Inflammatory macrophage (primary cell): ENCODE measurements at places on chromosomes 6 and 20.
A peak's percentile ranks its signal among the peaks of the same experiment; 100 is the strongest.

- no peak for DNase-seq
These were observed 17.7 kb downstream of the POM121L2 start for GRCh38 chr6:27294409-27294808.

DNA sequence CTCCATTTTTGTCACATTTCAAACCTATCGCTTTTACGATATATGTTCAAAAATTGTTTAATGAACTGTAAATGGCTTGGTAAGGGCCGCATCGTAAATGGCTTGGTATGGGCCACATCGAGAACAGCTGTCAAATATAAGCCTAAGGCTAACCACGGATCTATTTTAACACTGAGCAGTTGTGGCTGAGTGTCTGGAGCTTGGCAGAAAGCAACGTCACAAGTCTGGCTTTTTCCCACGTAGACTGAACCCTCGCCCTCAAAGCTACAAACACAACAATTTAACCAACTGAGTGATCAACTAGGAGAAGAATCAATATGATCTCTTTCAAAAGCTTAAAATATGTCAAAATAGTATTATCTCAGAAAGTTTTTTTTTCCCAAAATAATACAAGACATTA lies 71.4 kb upstream of the PRSS16 start:
- no peak for DNase-seq

DNA sequence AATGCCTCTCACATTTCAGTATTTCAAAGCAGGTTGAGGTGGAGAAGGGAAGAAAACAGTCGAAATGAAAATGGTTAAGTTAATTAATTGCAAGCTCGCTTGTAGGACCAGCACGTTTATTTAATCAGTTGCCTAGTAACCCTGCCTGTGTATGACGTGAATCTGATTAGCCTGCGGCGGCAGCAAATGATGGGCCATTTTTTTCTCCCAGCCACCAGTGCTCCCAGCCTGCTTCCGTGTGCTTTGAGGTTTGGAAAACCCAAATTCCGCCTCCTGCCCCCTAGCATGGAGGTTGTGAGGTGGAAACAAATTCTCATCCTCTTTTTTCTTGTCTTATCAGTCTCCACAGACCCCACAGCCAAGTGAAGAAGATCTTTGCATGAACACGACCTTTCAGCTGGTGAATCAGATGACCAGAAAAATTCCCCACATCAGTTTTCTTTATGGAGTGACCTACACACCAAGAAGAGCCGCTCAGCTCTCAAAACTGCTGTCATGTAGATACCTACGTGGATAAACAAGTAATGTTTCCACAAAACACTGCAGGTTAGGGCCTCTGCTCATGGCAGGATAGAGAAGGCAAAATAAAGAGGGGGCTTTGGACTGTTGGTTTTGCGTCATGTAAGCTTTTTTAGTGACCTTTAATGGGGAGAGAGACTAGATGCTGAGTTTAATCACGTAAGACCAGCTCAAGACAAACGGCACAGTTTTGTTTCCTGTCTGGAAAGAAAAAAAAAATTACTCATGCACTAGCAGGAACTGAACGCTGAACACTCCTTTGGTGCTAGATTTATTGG lies 572.9 kb upstream of the NOX3 start:
- DNase-seq: no peak

DNA sequence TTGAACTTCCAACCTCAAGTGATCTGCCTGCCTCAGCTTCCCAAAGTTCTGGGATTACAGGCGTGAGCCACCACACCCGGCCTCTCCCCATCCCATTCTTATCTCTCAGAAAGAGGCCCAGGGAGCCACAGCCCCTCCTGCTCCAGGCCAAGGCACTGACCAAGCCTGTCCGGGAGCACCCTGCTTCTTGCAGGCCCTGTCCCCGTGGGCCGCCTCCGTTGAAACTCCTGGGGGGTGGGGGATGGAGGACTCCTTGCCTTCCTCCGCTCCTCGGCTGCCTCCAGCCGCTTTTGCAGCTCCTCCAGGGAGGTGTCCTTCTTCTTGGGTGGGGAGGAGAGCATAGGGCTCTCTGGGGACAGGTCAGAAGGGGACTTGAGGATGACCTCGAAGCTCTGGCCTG lies 9.7 kb downstream of the STMN3 start:
- no peak for DNase-seq

DNA sequence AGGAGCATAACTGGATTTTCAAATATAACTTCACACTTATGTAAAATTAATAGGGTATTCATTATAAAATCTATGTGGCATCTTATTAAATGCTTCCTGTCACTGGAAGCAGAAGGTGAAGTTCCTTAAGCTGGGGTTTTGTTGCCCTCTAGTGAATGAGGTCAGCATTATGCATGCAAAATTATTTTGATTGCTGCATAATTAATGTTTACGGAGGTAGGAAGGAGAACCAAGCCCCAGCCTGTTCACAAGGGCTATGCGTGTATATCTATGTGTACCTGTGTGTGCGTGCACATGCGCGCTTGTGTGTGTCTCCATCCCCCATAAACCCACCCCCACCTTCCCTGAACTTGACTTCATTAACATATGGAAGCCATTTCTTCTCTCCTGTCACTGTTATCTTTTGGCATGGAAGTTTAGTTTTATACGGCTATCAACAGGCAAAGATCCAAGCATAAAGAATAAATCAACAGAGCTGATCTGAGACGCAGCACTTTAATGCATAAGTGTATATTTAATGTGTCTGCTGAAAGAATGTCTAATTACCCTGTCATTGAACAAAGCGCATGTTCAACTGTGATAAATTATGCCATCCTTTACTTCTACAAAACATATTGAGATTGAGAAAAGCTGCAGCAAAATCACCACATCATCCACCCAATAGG lies 90.2 kb upstream of the CDH4 start:
- DNase-seq: no peak

GRCh38 chr6:157688275-157688959 lies 134.6 kb upstream of the SNX9 start:
- DNase-seq: no peak

DNA sequence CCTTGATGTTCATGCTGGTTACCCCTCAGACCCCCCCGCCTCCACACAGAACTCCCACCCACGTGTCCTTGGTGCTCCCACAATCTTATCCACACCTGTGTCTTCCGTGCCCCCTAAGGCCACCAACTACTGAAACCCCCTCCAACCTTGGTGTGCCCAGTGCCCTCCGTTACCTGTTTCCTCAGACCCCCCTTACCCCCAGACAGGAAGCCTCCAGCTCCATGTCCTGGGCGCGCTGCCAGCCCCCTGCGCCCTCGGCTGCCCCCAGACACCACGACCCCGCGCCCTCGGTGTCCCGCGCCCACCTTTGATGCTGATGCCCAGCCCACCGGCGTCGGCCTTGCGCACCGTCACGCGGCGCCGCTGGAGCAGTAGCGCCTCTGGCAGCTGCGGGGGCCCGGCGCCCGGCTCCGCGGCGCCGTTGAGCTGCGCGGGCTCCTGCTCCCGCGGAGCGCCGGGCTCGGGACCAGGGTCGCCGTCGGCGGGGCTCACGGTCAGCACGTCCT lies 504 bp downstream of the SNTA1 start:
- DNase-seq: no peak

GRCh38 chr20:63048516-63049190 lies 41.9 kb upstream of the BHLHE23 start:
- DNase-seq: no peak

DNA sequence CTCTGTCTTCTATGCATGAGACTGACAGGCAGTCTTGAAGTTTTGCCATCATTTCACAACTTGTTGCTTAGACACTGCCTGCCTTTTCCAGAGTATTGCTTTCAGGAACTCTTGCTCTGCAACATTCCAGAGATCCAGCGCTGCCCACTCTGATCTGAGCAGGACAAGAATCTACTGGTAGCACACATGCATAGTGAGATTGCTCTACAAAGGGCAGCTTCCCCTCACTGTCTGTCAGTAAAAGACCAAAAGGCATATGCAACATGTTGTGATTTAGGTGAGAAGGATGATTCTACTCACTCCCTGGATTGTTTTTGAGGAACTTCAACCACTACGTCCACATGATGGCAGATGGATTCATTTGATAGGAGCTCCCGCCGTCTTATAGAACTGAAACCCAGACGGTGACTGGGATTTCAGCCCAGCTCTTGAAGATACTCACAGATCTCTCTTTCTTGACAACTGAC lies 259.1 kb downstream of the ARID1B start:
- peak; percentile 50 for DNase-seq

GRCh38 chr20:61976644-61977418 lies 88.8 kb downstream of the TAF4 start:
- DNase-seq: no peak

DNA sequence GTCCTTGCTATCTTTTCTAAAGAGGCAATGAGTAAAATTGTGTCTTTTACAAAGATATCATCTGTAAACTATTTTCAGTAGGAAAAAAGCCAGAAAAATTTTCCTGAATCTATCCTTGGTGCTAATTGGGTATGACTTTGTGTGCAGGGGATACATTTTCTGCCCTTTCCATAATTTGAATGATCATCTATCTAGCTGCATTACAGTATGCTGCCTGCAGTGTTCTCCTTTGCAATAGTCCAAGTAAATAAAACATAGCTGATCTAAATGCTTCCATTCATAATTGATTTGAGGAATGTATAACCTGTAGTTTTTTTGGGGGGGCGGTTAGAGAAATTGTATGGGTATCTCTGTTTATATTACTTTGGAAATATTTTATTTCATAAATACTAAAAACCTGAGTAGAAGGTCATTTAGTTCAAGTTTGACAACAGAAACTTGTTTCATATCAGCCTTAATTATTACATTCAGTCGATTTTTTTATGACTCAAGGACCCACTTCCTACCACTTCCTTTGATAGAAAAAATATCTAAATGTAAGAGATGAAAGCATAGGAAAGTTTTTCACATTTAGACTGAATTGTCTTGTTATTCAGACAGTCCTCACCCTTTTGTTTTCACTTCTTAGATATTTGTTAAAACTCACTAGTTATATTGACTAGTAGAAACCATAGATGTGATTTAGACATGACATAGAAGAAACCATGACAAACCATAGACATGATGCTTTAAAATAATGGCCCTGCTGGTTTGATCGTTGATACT lies 75.3 kb downstream of the AIG1 start:
- no peak for DNase-seq

DNA sequence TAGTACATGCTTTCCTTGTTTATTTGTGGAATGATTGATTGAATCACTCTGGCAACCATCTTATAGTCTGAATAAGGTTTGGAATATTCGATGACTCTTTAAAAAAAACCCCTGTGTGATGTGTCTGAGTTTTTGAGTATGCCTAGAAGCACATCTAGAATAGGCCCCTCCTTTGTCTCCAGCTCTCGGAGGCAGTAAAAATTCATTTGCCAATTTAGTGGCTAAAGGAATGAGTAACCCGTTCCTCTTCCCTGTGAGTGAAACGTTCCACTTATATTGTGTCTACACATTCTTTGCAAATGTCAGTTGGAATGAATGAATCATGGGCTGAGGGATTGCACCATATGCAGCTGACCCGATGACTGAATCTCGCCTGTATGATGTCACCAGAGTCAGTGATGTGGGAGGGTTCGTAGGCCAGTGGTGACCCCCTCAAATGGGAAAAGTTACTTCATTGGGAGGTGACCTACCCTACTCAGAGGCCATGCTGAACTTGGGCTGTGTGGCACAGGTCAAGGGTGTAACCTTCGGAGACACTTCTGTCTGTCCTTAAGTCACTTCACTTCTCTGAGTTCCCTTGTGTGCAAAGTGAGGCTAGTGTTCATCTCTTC lies 21.6 kb downstream of the MOCS3 start:
- peak; percentile 97 for DNase-seq

GRCh38 chr6:45537539-45537938 lies 159.8 kb upstream of the SUPT3H start:
- DNase-seq: no peak

GRCh38 chr20:34871966-34872621 lies 562 bp downstream of the GGT7 start:
- no peak for DNase-seq

DNA sequence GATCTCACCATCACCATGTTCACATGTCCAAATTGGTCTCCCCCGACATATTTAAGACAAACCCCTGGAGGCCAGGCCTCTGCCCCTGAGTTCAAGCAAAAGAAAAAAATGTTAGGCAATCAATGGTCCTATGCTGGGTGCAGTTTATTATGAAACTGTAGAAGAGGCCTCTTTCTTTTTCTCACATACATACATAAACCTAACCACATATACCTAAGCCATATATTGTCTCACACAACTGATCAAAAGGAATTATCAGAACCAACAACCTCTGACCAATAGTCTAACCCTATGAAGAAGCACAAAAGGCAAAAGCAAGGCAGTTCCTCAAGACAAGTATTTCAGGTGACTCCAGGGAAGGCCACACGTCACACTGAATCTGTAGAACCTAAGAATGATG lies 49.9 kb downstream of the ILRUN start:
- no peak for DNase-seq

DNA sequence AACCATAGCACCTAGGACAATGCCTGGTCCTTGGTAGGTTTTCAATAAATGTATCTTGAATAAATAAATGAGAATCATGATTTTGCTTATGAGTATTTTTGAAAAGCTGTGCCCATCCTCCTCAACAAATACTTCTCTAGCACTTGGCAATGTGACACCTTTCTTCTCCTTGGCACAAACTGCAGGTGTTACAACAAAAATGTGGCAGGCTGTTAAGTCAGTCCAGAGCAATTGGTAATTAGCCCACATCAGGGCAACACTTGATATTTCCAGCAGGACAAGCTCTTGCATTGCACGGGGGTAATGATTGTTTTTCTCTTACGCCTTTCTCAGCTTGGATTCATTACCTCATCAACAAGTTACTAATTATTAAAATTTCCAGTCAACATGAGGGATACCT lies 31.6 kb upstream of the SNX9 start:
- no peak for DNase-seq

DNA sequence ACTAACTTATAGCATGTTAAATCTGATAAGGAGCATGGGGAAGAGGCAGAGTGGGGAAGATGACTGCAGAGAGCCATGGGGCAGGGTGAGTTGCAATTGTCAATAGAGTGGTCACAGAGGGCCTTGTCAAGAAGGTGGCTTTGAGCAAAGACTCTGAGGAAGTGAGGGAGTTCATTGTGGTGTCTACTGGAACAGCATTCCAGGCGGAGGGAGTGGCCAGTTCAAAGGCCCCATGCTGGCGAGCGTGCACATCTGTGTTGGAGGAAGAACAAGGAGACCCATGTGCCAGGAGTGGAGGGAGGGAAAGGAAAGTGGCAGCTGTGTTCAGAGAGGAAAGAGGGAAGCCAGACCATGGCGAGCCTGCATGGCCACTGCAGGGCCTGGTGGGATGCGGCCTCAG lies 15.8 kb upstream of the GPR6 start:
- DNase-seq: no peak

DNA sequence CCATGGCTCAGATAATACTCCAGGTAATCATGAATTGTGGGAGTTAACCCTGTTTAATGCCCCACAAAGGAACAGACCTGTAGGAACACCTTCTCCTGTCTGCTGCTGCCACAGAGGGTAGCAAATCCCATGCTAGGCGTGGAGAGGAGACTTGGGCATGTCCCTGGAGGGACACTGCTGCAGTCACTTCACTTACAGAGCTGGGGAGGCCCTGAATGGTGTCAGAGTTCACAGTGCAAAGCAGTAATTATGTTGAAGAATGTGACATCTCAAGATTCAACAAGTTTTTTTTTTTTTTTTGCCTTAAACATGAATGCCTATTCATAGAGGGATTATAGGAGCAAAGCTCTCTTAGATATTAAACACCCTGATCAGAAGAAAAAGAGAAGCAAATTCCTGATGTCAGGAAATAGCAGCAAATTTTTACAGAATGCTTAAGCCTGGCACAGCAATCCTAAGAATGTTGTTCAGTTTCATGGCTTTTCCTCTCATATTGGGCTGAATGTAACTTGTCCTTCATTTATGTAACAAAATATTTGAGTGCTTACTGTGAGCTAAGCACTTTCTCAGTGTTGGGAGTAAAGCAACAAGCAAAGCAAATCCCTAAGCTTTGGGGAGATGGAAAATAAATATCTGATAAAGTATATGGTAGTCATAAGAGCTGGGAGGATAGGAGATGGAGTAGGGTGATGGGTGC lies 45.0 kb downstream of the CARMIL1 start:
- no peak for DNase-seq
